ENCODE measurements at places on chromosomes 7 and 10.

DNA sequence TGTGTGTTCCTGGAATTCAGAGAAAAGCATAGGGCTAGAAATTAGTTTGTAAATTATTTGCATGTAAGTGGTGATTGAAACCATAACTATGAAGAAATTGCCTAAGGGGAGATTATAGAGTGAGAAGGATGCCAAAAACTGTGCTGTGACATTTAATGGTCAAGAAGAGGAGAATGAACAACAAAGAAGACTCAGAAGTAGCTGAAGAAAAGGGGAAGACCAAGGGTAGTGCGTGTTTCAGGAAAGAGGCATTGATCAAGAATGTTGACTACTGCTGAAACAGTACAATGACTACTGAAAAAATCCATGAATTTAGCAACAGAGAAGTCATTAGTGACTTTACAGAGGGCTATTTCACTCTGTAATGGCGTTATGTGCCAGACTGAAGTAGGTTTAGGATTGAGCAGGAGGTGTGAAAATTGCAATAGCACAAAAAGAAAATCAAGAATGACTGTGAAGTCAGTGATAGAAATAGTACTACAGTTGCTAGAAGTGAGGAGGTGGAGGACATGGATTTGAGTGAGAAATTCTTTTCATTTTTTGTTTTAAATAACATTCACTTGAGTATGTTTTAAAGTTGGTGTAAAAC, 28.9 kb upstream of the SAMD9L start:
- DNase-seq, result no peak

DNA sequence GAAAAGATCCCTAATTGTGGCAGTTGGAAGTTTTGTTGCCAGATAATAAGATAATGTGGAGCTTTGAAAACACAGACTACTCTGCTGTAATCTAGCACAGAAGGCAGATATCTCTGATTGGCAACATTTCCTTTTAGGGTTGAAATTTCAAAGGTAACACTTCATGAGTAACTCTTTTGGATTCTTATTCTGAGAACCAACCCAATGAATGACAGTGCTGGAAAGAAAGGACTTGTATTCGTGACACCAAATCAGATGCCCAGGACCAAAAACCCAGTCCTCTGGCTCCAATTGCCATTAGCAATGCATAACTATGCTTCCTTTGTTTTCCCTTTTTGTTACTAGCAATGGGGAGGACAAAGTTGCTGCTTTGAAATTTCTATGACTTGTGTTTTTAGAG, 41.0 kb upstream of the ELMO1 start:
- DNase-seq, result no peak

- no peak for DNase-seq
Measured at GRCh38 chr10:53111529-53111928, 338.9 kb upstream of the MBL2 start.

DNA sequence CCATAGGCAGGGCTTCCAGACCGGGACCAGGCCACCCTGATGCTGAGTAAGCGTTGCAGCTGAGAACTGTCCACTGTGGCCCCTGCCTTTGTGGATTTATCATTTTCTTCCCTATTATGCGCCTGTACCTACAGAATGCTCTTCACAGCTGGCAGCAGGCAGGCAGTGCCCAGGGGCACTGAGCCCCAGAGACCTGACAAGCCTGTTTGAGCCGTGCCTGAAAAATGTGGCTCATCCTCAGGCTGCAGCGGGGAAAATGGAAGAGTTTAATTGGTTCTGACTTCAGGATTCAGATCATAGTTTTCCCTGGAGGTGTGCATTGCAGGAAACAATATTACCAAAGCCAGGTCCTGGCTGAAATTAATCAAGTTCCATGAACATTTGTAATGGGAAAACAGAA, 200.2 kb downstream of the ZNF438 start:
- no peak for DNase-seq

DNA sequence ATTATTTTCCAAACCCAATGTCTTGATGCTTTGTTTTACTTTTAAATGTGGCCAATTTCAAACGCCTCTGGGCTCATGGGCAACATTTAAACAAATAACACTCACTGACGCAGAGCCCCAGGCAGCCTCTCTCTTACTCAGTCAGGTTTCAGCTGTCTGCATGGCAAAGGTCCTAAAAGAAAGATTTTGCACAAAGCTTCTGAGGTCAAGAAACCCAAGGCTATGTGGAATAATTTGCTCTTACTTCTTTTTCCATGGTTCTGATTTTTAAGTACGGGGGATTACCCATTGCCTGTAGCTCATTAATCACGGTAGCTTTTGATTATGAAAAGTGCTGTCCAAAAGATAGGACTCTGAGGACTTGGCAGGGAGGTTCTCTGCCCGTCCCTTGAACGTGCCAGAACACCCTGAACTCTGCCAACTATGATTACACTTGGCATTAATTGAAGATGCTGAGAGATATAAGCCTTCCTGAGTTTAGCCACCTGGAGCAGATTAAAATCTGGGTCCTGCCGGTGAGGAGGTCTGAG, 14.1 kb upstream of the MSRB2 start:
- no peak for DNase-seq

- DNase-seq, result no peak
Measured at GRCh38 chr10:59561477-59562121, 148.1 kb downstream of the SLC16A9 start.

GRCh38 chr10:74363727-74364126, 212.7 kb downstream of the ADK start:
- DNase-seq, result no peak

- DNase-seq, result no peak
Measured at GRCh38 chr10:102628451-102628911, 15.8 kb upstream of the TRIM8 start.

DNA sequence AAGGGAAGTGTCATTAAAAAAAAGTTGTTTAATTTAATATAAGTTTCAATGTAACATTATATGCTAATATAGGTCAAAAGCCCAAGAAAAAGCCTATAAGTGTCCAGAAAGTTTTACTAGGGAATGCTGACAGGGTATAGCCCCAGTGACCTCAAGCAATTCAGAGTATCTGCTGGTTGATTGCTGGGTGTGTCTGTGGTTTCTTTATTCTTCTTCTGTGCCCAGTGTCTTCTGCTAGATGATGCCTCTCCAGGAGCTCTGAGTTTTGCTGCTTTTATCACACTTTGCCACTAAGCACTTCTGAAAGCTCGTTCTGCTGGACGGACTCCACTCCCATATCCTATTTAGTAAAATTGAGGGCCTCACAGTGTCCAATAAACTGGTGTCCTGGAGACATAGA, 212.2 kb upstream of the NRG3 start:
- no peak for DNase-seq

Data from CD4-positive, alpha-beta T cell treated with Interleukin-6 for 4 hours (primary cell).